ENCODE measurements at places on chromosomes 6 and 20.

GRCh38 chr6:11414176-11414963 is 123.2 kb upstream of the TMEM170B start:
- no peak for DNase-seq

- no peak for DNase-seq
Observed at GRCh38 chr6:130215526-130215925, 7.2 kb downstream of the SAMD3 start.

- no peak for DNase-seq
Observed at GRCh38 chr6:134117409-134117808, 65.0 kb upstream of the SLC2A12 start.

DNA sequence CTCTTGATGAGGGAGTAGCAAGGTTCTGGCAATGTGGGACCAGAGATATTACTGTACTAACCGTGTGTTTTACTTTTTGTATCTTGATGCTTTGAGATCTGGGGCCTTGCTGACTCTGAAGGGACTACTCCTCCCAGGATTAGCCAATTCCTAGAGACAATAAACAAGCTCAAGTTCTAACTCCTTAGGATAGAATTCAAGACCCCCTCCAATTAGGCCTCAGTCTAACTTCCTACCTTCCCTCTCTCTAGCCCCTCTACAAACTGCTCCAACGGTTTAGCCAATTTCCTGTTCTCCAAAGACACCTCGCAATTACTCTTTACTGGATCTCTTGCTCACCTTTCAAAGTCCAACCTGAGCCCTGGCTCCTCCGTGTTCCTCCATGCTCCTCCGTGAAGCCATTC is 158.7 kb upstream of the JARID2 start:
- no peak for DNase-seq

GRCh38 chr6:73152966-73153757 is 72.1 kb downstream of the KHDC1L start:
- DNase-seq, result no peak

Data from left hindlimb (tissue), 1 donor.